HEK293T (cell line): ENCODE measurements at places on chromosomes 12 and 14.

- no peak for DNase-seq
Measured at GRCh38 chr12:40098406-40099145, 7.3 kb downstream of the SLC2A13 start.

DNA sequence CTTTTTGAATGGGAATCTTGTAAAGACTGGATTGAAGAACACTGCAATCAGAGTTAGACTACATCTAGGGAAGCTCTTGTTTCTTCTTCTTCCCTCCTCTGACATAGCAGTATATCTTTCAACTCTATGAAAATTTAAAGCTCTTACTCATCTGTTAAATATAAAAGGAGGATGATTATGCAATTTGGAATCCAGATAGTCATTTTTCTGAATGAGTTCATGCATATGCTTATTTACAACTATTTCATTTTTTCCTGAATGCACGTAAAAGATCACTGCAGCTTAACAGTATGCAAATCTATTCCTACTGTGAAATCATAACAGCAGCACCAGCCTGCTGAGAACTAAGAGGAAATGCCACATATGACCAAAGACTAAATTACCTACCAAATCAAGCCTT is 133.5 kb upstream of the TMCC3 start:
- DNase-seq: no peak

DNA sequence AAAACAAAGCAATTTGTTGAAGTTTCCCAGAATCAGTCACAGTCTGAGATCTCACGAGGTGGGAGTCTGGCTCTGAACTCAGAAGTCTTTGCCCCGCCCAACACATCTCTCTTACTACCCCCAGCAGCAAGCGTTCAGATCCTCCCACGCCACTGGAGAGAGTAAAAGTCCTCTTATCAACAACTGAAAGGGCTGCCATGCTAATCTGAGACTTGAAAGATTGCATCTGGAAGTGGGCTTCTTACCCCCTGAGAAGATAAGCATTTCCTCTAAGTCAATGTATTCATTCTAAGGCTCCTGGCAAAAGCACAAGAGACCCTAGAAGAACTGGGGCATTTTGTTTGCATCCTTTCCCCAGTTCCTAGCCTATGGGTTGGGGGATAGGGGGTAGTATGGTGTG is 34.1 kb upstream of the STON2 start:
- DNase-seq: no peak

- no peak for DNase-seq
Measured at GRCh38 chr12:104567832-104568486, 111.2 kb downstream of the CHST11 start.

GRCh38 chr14:91883753-91884152 is 16.4 kb upstream of the TC2N start:
- no peak for DNase-seq
